CD4-positive, CD25-positive, alpha-beta regulatory T cell (primary cell): ENCODE measurements at places on chromosomes 11 and 22. TPM values are rescaled to one million over a fixed set of nuclear protein-coding genes. Genes with fewer than 3 reads are reported as not detected.

DNA sequence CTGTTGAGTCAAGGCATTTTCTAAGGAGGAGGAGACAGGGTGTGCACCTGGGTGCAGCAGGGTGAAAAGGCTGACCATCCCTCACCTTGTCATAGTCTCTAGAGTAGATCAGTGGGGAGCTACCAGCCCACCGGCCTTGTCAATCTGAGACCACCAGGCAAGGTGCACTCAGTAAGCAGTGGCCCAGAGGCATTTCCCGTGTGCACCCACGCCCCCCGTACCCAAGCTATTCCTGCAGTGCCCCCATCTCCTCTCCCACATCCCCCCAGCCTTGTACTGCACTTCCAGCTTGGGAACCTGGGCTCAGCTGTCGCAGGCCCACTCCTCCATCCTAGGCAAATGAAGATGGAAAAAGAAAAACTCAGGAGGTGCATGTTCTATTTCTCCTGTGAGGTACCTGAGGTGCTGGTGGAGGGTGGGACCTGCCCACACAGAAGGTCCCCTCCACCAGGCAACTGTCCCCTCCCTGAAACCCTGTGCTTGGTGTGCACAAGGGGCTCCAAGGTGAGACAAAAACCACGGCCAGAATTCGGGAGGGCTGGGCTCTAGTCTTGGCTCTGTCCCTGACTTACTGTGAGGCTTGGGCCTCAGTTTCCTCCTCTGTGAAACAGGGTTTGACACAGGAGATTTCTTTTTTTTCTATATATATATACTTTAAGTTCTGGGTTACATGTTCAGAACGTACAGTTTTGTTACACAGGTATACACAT is 8.4 kb downstream of the P2RY2 start:
- DNase-seq, result no peak

- DNase-seq, result no peak
Observed at GRCh38 chr11:112553205-112553731, 292.6 kb upstream of the PLET1 start.

Gene CNGA4
- not detected for polyA plus RNA-seq

Gene MPEG1
- polyA plus RNA-seq, result not detected

Gene SAAL1
- 25.5 TPM for polyA plus RNA-seq

Gene RBMXL2
- not detected for polyA plus RNA-seq

Gene TRIM51
- polyA plus RNA-seq, result not detected

Gene MS4A15
- not detected for polyA plus RNA-seq
